CD4-positive, alpha-beta memory T cell (primary cell): ENCODE measurements at places on chromosomes 2 and 18.
A peak's percentile ranks its signal among the peaks of the same experiment; 100 is the strongest.

DNA sequence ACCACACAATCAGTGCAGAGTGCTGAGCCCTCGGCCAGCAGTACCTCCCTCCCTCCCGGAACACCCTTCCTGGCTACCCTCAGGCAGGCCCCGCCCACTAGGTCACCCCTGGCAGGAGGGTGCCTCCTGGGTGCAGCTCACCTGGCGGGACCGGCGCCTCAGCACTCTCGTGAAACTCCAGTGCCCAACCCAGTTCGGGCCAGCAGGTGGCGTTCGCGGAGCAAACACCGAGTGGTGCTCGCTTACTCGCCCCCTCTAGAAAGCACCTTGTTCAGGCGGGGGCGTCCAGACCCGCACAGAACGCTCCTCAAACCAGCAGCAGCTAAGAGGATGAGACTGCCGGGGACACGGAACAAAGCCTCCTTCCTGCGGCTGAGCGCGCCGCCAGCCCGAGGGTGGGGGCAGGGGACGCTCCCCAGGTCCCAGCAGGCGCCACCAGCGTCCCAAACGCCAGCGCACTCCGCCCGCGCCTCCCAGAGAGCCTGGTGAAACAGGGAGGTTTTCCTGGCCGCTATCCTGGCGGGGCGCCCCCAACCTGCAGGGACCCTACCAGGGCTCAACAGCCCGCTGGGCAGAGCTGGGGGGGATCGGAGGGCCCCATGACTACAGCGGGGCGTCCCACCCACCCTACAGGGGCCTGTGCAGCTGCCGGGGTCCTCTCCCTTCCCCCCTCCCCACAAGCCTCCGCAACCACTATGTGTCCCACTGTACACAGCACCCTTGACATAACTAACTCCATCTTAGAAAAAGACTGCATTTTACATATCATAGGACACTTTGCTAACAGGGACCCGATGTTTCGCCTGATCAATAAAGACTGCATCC, 44.7 kb downstream of the MRPS5 start:
- peak; percentile 87 for DNase-seq

DNA sequence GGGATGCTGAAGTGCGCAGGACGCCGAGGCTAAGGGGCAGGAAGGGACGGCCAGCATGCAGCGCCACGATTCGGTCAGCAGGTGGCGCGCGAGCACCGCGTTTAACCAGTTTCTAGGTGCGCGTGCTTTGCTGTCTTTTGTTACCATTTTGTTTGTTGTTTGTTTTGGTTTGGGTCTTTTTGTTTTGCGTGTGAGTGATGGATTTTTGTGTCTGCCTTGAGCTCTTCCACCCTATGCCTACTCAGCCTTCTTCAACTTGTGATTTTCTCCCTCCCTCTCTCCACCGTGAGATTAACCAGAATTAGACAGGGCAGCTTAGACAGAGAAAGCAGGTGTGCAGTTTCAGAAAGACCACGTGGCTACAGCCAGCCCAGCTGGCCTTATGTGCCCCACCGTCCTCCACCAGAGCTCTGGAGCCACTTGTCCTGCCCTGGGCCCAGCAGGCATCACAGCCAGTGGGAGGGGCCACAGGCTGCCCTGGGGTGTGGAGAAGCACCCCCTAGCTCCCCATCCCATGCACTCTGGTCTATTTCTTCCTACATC, 180.2 kb downstream of the RNF144A start:
- DNase-seq = peak; percentile 65

- no peak for DNase-seq
Observed at GRCh38 chr2:106932644-106933043, 46.7 kb upstream of the ST6GAL2 start.

GRCh38 chr2:29335396-29335795, 220.2 kb downstream of the CLIP4 start:
- no peak for DNase-seq

DNA sequence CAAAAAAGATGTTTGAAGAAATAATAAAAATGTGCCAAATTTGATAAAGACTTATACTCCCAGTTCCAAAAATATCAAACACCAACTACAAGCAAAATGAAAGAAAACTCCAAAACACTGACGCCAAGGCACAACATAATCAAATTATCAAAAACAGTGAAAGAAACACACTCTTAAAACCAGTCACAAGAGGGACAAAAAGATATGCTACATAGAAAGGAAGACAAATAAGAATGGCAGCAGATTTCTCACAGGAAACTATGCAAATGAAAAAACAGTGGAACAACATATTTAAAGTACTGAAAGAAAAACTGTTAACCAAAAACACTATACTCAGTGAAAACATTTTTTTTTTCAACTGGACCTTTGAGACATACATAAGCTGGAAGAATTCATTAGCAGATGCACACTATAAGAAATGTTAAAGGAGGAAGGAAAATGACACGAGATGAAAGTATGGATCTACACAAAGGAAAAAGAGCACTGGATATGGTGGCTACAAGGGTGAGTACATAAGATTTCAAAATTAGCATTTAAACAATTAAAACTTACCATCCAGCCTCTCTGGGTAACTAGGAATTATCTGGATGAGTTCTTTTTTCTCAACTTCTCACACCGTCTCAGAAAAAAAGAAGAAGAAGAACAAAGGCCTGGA, 94.0 kb upstream of the ACVR1C start:
- peak; percentile 2 for DNase-seq

DNA sequence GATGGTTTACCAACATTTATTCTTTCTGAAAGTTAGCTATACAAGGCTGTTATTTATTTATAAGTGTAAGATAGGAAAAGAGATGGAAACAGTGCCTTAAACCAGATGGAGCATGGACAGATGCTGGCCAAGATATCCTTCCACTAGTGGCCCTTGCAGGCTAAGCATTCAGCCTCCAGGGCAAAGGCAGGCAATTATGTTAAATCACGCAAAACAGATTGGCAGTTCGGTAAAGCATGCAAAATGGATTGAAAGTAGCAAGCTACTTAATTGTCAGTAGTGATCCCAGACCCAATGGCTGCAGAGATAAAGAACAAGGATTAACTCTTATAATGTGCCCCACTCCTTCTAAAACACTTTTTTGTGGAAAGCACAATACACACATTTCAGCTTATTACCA, 105.4 kb upstream of the MAP4K3 start:
- no peak for DNase-seq

- DNase-seq = no peak
Observed at GRCh38 chr2:27723372-27724144, 48.0 kb upstream of the MRPL33 start.

- no peak for DNase-seq
Observed at GRCh38 chr2:160910681-160911080, 249.5 kb upstream of the TANK start.

GRCh38 chr2:121810959-121811853, 55.8 kb downstream of the TSN start:
- no peak for DNase-seq

GRCh38 chr2:65130664-65131175, 814 bp upstream of the RAB1A start:
- DNase-seq = no peak

DNA sequence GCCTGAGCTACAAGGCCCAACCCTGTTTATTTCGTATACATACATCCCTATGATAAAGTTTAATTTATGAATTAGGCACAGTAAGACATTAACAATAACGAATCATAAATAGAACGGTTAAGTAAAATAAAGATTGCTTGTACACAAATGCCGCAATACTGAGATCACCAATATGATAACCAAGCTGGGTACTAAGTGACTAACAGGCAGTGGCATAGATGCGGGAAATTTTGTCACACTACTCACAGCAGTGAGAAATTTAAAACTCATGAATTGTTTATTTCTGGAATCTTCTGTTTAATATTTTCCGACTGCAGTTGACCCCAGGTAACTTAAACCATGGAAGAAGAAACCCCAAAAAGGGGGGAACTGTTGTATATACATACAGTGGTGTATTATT, 33.4 kb downstream of the NEURL3 start:
- no peak for DNase-seq

- no peak for DNase-seq
Observed at GRCh38 chr2:172783165-172783898, 47.7 kb downstream of the RAPGEF4 start.

- DNase-seq = peak; percentile 69
Observed at GRCh38 chr18:58321986-58322385, 278.0 kb downstream of the NEDD4L start.

- DNase-seq = no peak
Observed at GRCh38 chr2:20934236-20934635, 109.6 kb downstream of the APOB start.

GRCh38 chr18:31199190-31199769, 36.6 kb upstream of the DSC1 start:
- DNase-seq = no peak

DNA sequence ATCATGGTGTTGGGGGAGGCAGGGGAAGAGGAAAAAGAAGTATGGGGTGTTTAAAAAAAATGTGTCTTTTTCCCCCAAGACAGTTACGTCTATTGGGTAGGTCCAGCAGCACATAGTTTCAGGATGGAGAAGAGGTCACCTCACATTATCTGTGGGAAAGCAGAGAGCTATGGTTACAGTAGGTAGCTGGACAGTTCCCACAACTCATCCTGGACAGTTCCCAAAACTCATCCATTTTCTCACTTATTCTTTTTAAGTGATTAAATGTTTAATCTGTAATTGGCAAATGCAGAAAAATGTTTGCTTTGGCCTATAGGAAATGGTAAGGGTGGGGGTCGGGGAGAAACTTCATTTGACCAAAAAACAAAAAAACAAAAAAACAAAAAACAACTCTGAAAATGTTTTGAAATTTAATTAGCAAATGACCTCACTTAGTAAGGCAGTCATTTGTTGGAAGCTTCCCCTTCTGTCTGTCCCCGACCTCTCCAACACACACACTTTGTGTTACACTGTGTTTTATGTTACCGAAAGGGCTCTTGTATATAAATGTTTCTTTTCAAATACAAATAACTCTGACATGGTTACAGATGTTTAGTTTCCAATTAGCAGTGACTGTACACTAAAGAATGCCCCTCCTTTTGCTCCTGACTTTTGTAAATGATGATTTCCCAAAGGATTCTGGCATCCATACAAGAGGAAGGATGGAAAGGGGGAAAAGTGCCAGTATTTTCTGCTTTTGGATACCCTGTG, 173.3 kb upstream of the ZFP36L2 start:
- no peak for DNase-seq

GRCh38 chr18:59516356-59517155, 157.5 kb upstream of the LMAN1 start:
- no peak for DNase-seq

GRCh38 chr2:104708967-104709366, 144.9 kb upstream of the POU3F3 start:
- DNase-seq = no peak

GRCh38 chr18:46333431-46334135, 229.4 kb downstream of the HAUS1 start:
- peak; percentile 13 for DNase-seq
